ENCODE measurements at places on chromosomes 16 and 17.

DNA sequence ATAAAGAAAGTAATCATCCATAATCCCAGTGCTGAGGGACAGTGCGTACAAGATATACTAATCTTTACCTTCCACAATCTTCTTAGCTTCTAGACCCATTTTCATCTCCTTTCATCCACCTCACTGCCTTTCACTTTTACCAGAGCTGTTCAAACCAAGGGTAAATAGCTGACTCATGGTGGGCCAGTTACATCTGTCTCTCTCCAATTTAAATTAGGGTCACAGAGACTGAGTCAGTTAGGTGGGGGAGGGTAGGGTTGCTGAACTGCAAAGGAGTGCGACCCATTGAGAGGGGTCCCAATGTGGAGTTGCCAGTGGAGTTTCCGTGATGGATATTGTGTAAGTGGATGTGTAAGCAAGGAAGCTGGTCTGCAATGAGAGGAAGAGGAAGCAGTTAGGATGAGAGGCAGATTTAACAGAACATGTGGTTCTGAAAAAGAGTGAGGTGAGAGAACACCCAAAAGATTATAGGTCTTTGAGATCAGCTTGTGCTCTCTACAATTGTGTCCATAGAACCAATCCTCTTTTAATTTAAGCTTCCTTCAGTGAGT lies 83.5 kb downstream of the GP2 start:
- DNase-seq: no peak

DNA sequence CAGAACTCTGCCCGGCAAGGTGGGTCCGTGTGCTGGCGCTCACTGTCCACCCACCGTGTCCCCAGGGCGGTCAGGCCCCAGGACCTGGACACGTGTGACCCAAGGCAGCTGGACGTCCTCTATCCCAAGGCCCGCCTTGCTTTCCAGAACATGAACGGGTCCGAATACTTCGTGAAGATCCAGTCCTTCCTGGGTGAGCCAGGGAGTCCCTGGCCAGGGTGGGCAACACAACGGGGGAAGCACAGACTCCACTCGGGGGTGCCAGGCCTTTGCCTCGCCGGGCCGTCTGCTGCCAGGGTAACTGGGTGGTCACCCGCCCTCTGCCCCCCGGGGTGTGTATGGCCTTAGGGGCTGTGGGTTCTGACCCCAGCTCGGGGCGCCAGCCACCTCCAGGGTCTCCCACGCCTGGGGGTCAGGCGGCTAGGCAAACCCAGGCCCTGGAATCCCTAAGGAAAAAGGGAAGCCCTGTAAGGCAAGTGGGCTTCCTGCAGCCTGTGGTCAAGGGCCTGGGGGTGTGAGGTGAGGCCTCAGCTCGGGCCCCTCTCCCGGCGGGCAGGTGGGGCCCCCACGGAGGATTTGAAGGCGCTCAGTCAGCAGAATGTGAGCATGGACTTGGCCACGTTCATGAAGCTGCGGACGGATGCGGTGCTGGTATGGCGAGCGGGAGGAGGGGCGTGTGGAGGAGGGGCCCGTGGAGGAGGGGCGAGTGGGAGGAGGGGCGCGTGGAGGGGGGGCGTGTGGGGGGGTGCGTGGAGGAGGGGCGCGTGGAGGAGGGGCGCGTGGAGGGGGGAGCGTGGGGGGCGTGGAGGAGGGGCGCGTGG lies 6.5 kb downstream of the MSLN start:
- no peak for DNase-seq

GRCh38 chr16:84482001-84482891 lies 22.2 kb downstream of the MEAK7 start:
- no peak for DNase-seq

DNA sequence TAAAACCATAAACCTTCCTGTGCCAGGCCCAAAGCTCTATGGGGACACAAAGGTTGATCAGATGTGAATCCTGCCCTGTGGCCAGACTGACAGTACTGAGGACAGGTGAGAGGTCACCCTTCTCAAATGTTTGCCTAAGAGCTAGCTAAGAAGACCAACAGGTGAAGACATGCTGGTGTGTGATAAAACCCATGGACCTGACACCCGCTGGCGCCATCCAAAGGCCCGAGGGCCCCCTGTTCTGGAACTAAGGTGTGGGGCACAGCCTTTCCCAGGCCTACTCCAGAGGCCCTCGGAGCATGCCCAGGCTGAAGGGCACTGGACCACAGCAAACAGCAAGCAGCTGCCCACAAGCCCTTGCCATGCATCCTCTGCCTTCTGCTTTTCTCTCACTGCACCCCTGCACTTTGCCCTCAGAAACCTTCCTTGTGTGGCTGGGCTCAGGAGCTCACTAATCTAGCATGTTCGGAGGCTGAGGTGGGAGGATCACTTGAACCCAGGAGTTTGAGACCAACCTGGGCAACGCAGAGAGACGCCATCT lies 5.2 kb upstream of the CDK3 start:
- DNase-seq: no peak

DNA sequence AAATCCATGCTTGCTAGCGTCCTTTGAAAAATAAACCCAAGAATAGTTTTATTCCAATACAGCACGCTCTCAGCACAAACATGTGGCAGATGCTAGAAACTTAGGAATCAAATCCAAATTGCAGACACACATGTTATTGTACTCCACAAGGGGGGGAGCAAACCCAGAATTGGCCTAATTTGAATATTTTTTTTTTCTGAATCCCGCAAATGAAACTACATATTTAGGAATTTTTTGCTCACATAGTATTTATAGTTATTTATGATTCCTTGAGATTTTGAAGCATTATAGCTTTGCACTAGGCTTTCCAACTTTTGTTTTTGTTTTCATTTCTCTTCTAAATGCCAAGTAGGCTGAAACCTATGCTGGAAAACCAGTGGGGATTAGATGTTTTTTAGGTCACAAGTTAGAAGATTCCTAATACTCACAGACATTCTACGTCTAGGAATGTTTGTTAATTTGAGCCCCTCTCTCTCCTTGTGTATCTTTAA lies 59.3 kb upstream of the CDH11 start:
- no peak for DNase-seq

DNA sequence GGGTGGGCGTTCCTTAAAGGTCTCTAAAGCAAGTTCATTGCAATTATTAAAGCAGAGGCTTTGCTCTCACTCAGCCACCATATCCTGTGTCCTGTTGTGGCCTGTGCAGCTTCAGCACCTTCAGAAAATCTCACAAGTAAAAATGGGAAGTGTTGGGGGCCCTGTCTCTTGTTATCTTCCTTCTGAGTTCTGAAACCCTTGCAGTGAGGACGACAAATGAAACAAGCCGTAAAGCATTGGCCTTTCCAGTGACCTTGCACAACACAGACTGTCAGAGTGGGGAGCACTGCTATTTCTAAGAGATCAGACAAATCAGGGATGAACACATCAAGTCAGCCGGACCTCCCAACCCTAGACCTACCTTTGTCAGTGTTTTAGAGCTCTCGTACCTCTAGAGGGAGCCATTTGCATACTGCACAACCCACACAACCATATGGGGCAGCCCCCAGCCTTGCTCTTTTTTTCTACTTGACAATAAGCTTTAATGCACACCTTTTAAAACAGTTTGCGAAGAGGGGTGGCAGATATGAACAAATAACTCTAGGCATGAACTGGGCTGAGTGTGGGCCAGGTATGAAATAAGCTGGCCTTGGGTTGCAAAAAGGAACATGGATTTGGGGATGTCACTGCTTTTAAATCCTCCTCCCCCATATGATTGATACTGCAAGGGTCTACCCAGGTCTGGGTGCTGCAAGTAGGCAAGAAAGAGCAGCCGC lies 89.8 kb downstream of the KATNIP start:
- peak; percentile 46 for DNase-seq

Data from H4 (cell line).